Fibroblast of pulmonary artery (primary cell): ENCODE measurements at places on chromosomes 6 and 20.

DNA sequence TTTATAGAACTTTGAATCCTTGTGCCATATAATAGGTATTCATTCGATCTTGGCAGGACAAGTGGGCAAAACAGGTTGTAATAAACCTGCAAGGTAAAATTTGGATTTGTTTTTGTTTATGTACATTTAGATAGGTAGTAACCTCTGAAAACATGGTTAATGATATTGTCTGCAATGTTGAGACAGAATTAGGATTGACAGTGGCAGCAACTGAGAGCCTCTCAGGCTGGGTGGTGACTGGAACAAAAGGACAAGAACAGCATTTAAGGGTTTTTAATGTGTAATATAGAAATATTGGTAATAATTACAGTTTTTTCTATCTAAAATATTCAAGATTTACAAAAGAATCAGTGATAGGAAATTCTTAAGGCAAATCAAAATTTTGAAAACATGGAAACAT, 382.0 kb downstream of the TFAP2B start:
- DNase-seq, result no peak

GRCh38 chr20:25039697-25040437, 18.1 kb downstream of the ACSS1 start:
- DNase-seq, result peak; percentile 91

GRCh38 chr6:154767003-154767723, 33.9 kb downstream of the SCAF8 start:
- DNase-seq, result peak; percentile 23

DNA sequence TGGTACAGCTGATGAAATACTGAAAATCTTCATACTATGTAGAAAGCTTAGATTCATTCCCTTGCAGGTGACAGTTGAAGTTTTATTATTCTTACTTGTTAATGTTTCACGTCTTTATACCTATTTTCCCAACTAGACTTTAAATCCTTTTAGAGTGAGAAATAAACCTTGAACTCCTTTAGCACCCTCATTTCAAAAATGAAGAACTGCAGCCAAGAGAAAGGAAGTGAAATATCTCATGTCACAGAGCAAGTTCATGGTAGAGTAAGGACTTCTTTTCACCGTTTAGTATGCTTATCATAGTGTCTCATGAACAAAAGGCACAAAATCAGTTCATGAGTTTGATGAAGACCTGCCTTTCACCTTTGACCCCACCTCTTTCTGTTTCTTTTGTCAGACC, 38.5 kb downstream of the ORC3 start:
- no peak for DNase-seq

- DNase-seq, result no peak
Measured at GRCh38 chr20:4370851-4371250, 350.9 kb upstream of the PRND start.
